CD4-positive, alpha-beta T cell treated with Interleukin-17A for 4 hours (primary cell): ENCODE measurements at places on chromosomes 12 and 14.
A peak's percentile ranks its signal among the peaks of the same experiment; 100 is the strongest.

DNA sequence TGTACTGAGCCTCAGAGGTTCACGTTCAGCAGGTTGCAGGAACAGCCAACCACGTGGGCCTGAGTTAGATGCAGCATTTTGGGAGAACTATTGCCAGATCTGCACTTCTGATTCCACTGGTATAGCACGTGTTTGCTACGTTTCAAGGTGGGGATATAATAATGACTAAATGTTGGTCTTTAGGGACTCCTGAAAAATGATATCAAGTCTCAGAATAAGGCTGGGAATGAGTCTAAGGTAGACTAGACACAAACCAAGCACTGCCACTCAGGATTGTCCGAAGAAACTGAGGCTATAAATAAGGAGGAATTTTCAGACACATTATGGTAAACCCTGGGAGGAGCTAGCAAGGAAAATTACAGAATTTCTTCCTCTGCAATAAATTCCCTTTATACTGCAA, 98.1 kb downstream of the ESR2 start:
- DNase-seq, result no peak

DNA sequence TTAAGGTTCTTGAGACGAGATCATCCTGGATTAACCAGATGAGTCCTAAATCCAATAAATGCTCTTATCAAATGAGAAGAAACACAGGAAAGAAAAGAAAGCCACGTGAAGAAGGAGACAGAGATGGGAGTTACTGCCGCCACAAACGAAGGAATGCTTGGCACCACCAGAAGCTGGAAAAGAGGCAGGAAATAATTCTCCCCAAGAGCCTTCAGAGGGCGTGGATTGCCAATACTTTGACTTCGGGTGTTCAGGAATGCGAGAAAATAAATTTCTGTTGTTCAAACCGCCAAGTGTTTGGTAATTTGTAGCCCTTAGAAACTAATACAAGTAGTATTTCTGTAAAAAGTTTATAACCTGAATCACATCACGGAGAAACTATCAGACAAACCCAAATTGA, 31.3 kb downstream of the ABCD2 start:
- DNase-seq, result no peak

DNA sequence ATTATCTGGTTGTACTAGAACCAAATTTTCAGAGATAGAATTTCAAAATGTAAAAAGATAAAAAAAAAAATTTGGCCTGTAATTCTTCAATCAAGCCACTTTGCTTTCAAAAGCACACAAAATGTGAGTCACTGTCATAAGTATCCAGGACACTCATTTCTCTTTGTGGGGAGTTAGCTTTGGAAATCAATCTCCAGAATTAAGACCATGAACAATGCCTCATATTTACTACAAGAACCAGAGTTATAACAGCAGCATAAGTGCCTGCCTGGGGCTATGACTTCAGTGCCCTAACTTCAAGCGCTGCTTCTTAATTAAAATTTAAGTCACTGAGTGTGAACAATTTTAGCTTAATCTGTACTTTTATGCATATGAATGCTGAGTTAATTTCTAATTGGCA, 162.1 kb downstream of the C12orf42 start:
- no peak for DNase-seq

GRCh38 chr14:73472185-73473114, 14.1 kb upstream of the NUMB start:
- peak; percentile 16 for DNase-seq

- no peak for DNase-seq
Measured at GRCh38 chr14:54804538-54805041, 98.0 kb downstream of the GCH1 start.

DNA sequence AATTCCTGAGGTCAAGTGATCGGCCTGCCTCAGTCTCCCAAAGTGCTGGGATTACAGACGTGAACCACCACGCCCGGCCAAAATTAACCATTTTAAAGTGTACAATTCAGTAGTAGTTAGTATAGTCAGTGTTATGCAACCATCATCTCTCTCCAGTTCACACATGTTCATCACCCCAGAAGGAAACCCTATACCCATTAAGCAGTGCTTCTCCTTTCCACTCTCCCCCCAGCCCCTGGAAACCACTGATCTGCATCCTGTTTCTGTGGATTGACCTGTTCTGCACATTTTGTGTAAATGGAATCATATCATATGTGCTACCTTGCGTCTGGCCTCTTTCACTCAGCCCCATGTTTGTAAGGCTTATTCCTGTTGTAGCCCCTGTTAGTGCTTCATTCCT, 52.2 kb downstream of the PHETA1 start:
- no peak for DNase-seq

- DNase-seq, result no peak
Measured at GRCh38 chr12:26416550-26416949, 221.2 kb downstream of the SSPN start.

DNA sequence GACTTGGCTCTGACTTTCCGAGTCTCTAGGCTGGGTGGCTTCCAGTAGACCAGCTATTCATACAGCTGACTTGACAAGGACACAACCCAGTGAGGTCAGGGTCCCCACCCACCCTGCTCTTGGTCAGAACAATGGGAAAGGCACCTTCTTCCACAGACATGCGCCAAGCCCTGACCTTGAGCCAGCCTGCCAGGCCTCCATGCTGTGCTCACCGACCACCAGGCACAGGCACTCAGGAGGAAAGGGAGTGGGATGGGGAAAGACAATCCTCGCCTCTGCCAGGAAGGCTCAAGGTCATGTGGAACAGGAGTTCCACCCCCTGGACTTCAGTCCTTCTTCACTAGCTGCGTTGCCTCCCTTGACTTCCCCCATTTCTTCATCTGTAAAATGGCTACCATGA, 31.4 kb downstream of the GALNT16 start:
- DNase-seq, result no peak

- DNase-seq, result no peak
Measured at GRCh38 chr14:90061685-90062126, at the start of gene KCNK13. KCNK13 (plus strand) TSS chr14:90061994; CDS start chr14:90062206, 212 bp downstream.

DNA sequence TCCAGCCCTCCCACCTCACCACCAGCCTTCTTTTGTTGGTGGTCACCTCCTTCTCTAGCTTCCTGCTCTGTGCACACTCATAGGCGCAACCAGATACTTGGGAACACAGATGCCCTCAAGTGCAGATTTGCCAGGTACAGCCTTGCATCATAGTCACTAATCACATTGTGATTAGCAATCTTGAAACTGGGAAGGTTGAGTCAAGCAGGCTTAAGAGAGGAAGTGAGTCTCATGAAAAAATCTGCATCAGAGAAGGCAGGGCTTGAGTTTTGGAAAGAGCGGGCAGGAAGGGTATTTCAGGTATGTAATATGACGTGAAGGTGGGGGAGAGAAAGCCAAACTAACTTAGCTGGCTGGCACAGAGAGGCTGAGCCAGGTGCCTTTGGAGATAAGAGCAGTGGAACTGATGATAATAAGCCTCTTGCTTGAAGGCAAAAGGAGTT, 2.7 kb upstream of the RABGGTA start:
- peak; percentile 49 for DNase-seq

DNA sequence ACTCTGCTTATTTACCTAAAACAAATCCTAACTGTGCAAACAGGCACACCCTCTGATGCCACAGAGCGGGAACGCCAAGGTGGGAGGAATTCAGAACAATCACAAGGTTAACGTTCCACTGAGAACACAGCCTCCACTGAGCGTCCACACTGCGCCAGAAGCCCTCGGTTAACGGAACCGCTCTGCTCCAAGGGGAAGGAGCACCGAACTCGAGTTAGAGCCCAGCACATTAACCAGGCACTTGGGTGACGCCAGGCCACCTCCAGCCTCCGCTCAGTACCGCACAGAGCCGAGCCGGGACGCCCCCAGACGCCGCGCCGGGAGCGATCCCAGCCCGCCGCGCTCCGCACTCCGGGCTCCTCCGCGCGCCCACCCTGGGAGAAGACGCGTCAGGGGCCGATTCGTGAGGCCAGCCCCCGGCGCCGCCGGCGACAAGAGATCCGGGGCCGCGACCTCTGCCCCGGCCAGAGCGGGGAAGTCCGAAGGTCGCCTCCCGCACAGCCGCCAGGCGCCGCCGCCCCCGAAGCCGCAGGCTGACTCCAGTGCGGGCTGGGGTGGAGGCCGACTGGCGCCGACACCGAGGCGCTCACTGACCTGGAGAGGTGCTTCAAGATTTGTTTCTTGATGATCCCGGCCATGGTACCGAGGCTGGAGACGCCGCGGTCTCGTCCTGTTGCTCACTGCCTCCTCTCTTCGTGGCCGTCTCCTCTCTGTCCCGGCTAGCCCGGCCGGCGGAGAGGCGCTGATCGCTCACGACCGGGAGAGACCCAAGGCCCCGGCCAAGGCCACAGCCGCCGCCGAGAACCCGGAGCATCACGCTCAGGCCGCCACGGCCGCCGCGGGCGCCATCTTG, 450 bp downstream of the BLTP3B start:
- DNase-seq, result peak; percentile 51

GRCh38 chr12:51971679-51972421, 20.4 kb downstream of the ACVR1B start:
- no peak for DNase-seq

- no peak for DNase-seq
Measured at GRCh38 chr12:29662734-29663323, 120.9 kb downstream of the TMTC1 start.

DNA sequence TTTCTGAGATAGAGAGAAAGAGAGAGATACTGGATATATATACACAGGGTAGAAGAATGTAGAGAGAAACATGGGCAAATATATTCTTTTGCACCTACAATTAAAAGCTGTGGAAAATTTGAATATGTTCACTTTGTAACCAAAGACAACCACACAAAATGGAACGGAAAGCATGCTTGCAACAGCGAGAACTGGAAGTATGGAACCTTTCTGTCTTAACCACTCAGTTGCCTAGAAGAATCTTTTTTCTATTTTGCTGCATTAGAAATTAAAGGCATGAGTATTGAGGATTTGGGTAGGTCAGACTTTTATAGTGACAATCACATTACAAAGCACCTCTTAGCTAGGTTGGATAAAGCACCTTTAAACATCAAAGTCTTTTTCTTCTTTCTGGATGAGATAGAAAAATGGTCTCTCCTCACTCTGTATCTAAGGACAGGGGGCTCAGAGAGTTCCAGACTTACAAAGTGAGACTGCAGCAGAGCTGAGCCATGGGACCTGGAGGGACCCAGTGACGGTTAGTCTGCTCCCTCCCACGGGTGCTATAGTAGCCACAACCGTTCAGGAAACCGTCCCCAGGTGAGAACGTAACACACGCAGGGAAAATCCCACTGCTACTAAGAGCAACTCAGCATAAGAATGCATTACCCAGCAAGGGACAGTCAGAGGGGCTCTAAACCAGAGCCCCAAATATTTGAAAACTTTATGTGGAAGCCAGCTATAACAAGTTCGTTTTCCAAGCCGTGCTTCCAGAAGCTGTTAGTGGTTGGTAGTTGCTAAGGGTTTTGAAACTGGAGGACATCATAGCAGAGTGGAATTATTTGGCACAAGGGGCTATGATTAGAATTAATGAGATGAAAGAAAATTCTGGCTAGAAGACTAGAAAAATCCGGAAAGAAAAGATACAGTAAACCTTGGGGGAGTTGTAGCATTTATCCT, 97.1 kb downstream of the DAD1 start:
- peak; percentile 53 for DNase-seq

DNA sequence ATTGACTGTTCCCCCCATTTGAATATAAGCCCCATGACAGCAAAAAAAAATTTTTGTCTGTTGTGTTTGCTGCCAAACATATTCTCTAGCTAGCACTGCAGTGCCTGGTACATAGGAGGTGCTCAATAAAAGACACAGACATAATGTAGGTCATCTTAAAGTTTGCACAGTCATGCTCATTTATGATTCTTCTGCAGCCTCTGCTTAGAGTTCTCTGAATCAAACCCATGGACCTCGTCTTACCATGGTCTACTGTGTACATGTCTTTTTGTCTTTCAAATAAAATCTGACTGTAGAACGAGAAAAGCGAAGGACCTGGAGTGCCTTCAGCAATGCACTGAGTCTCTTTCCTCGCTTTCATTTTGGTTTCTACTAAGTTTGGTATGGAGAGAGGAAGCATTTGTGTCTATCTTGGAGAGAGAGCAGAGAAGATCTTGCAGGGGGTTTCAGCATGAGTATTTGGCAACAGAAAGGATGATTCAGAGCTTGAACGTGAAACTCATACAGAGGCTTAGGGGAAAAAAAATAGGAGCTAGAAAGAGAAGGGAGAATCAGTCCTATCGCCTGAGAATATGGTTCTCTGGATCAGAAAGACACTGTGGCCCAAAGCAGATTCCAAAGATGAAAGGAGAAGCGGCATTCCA, 38.8 kb upstream of the TMCC3 start:
- DNase-seq, result no peak

- DNase-seq, result no peak
Measured at GRCh38 chr12:39595928-39596327, 23.7 kb downstream of the ABCD2 start.

GRCh38 chr12:96212456-96213375, 18.5 kb downstream of the ELK3 start:
- DNase-seq, result peak; percentile 33

- no peak for DNase-seq
Measured at GRCh38 chr12:62684570-62685295, 218.1 kb downstream of the MON2 start.

DNA sequence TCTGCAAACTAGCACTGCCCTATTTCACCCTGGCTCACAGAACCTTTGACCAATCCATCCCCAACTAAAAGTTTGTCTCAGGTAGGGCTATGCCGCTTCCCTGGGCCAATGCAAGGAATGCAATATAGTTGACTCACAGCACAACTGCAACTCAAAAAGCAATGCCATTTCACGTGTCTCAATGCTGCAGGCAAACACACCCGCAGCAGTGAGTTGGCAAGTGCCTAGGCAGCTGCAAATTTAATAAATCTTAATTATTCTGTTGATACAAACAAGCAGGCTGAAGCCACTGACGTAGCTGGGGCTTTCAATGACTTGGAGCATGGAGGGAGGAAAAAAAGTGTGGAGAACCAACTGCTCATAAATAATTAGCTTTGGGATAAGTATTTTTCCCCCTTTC, 87.9 kb downstream of the SYNE3 start:
- no peak for DNase-seq

DNA sequence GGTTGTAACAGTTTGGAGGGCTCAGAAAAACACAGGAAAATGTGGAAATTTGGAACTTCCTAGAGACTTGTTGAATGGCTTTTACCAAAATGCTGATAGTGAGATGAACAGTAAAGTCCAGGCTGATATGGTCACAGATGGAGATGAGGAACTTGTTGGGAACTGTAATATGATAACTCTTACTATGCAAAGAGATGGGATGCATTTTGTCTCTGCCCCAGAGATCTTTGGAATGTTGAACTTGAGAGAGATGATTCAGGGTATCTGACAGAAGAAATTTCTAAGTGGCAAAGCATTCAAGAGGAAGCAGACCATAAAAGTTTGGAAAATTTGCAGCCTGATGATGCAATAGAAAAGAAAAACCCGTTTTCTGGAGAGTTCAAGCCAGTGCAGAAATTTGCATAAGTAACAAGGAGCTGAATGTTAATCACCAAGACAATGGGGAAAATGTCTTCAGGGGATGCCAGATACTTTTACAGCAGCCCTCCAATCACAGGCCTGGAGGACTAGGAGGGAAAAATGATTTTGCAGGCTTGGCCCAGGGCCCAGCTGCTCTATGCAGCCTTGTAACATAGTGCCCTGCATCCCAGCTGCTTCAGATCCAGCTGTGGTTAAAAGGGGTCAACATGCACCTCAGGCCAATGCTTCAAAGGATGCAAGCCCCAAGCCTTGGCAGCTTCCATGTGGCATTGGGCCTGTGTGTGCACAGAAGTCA, 572.7 kb upstream of the ATP2B1 start:
- DNase-seq, result no peak

- no peak for DNase-seq
Measured at GRCh38 chr12:129961091-129961490, 57.3 kb upstream of the TMEM132D start.

- peak; percentile 72 for DNase-seq
Measured at GRCh38 chr12:57765003-57765697, 1.7 kb downstream of the CYP27B1 start.
